Cardiac muscle cell (in vitro differentiated cells and primary cell): ENCODE measurements at places on chromosomes 7 and 10. TPM values are rescaled to one million over a fixed set of nuclear protein-coding genes. Genes with fewer than 3 reads are reported as not detected.

- peak; percentile 69 for DNase-seq
Measured at GRCh38 chr10:23412223-23412622, 26.7 kb upstream of the OTUD1 start.

GRCh38 chr7:17965603-17966002 is 25.3 kb upstream of the SNX13 start:
- peak; percentile 21 for DNase-seq

GRCh38 chr10:43386549-43386948 is 15.1 kb downstream of the FXYD4 start:
- DNase-seq, result no peak

GRCh38 chr7:43615558-43616145 is 32.7 kb downstream of the STK17A start:
- no peak for DNase-seq

DNA sequence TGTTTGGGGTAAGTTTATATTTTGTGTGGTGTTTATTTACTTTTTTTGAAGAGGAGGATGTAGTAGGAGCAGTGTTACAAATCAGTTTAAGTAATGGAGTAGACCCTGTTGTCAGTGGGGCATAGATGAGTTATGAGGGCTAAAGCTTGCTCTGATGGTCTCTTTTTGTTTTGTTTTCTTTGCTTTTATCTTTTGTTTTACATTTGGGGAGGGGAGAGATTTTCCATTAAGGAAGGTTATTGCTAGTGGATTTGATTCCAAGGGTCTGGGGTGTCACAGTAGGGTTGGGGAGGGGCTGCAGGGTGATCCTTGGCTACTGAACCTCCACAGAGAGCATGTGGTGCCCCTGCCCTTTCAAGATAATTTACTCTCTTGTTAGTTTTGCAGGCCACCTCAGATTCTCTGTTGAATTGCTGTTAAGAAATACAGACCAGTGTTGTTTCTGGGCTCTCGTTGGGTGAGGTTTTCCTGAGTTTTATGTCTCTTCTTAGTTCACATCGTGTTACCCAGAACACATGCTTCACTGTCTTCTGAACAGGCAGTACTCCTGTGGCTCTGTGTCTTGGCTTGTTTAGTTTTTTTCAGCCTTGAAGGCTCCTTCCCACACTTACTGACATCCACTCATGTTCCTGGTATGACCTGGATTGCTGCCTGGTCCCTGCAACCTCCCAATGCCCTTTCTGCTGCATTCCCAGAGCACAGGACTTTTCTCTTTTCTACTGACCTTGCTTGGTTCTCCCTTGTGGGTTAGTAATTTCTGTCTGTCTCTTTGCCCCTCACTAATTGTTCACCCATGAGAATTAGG is 4.2 kb downstream of the KIFBP start:
- DNase-seq, result peak; percentile 90

DNA sequence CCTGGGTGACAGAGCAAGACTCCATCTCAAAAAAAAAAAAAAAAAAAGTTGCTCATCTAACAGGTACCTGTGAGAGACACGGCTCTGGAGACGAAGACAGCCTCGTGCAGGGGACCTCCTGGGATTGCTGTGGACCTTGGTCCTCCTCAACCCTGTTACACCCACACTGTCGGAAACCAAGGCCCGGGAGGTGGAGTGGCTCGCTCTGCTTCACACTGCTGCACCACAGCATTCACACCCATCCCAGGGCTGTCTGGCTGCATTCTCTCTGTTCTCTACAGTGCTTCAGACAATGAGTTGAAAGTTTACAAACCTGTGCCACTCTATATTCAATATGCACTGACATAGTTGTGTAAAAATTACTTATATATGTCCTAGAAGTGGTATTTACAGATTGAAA is 101.0 kb upstream of the TNS3 start:
- no peak for DNase-seq

DNA sequence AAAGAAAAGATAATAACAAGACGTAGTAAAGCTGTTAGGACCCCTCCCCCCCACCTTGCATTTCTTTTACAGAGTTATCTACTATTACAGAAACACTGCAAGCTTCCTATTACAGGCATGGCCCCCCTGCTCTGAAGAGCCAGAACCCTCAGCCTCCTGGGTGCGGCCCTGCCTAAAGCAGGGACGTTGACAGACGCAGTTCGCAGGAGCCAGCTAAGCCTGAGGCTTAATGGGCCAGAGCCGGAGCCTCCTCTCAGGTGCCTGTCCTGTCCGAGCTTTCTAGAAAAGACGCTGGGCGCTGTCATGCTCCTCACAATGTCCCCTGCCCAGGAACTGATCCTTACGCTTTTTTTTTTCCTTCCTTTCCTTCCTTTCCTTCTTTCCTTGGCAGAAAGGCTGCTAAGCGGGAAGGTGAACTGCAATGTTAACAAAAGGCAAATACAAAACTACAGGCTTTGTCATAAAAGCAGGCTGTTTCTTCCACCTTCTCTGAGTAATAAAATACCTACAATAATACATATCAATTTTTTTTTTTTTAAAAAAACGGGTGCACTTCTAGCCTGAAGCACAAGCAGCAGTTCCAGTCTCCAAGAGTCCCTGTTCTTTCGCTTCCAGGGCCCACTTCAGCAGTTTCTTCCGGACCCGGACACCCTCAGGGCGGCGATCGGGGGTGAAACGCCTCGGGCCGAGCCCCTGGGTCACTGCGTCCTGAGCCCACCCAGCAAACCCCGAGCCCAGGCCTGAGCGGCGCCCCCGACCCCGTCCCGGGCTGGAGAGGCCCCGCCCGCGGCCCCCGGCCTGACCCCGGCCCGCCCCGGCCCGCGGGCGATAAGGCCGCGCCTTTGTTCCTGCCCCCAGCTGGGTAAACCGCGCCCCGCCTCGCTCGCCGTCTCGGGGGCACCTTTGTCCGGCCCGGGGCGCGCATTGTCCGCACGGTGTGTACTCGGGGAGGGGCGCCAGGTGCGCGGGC is 11.2 kb downstream of the MNX1 start:
- DNase-seq, result no peak

- peak; percentile 20 for DNase-seq
Measured at GRCh38 chr10:32379950-32380551, 33.1 kb upstream of the EPC1 start.

DNA sequence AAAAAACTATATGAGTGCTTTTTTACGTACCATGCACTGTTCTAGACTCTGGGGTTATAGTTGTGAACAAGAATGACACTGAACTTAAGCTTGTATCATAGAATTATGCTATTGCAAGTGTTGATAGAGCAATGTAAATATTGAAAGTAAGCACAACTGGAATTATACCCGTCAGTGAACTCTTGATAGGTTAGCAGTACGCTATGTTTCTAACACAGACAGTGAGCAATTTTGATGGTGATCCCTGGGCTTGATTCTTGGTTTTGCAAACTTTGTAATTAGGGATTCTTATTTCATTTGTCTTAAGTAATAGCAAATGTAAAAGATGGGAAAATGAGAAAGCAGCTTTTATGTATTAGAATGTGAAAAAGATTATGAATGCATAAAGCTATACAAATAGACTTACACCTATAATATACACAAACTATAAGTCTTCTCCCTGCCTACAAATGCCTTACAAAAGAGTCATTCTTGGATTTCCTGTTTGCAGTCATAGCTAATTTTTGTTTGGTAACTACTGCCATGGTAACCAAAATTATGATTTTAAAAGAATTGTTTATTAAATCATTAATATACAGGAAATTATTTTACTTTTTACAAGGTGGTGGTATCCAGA is 6.7 kb downstream of the TES start:
- DNase-seq, result peak; percentile 53

DNA sequence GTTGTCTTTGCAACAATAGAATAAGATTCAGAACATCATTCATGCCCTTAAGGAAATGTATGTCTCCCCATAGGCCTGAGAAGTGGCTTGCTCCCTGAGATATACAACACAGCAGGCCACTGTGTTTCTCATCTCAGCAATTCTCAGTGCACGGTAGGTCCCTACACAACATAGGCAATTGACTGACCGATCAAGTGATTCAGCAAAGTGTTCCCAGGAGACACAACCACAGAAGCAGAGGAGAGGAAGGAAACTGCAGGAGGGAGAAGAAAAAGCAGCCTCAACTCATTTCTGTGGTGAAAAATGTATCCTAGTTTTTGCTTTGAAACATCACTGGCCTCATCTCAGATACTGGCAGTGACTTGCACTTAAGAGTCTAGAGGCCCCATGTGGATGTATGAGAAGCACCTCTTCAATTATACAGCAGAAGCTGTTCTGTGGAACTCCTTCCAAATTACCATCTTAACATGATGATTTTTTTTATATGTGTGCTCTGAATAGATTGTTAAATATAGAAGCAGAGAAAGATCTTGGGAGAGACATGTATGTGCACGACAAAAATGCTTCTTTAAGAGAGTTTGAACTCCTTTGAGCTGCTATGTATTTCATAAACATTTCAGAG is 306.8 kb downstream of the XPNPEP1 start:
- DNase-seq, result no peak

- DNase-seq, result no peak
Measured at GRCh38 chr10:51675088-51675487, 24.3 kb downstream of the CSTF2T start.

- DNase-seq, result no peak
Measured at GRCh38 chr10:131418681-131419080, 107.2 kb upstream of the TCERG1L start.

DNA sequence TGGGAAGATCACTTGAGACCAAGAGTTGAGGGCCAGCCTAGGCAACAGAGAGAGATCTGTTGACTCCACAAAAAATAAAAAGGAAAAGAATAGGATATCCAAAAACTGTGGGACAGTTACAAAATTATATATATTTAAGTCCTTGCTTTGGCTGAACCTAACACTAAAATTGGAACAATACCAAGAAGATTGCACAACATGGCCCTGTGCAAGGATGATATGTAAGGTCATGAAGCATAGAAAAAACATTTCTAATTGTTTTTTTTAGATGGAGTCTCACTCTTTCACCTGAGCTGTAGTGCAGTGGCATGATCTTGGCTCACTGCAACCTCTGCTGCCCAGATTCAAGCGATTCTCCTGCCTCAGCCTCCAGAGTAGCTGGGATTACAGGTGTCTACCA is 139.0 kb downstream of the TPST1 start:
- DNase-seq, result peak; percentile 87

GRCh38 chr7:166338-167060 is 25.9 kb upstream of the FAM20C start:
- no peak for DNase-seq

GRCh38 chr10:74892839-74893238 is 66.4 kb downstream of the KAT6B start:
- DNase-seq, result no peak

GRCh38 chr10:48231178-48231577 is 43.3 kb downstream of the FRMPD2 start:
- no peak for DNase-seq

DNA sequence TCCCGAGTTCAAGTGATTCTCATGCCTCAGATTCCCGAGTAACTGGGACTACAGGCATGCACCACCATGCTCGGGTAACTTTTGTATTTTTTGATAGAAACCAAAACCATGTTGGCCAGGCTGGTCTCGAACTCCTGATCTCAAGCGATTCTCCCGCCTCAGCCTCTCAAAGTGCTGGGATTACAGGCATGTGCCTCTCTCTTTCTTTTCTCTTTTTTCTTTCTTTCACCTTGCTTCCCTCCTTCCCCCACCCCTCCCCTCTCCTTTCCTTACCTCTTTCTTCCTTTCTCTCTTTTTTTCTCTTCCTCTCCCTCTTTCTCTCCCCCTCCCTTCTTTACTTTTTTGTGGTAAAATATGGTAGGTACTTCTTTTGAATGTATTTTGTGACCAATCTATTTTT is 62.2 kb downstream of the ANKRD61 start:
- no peak for DNase-seq

DNA sequence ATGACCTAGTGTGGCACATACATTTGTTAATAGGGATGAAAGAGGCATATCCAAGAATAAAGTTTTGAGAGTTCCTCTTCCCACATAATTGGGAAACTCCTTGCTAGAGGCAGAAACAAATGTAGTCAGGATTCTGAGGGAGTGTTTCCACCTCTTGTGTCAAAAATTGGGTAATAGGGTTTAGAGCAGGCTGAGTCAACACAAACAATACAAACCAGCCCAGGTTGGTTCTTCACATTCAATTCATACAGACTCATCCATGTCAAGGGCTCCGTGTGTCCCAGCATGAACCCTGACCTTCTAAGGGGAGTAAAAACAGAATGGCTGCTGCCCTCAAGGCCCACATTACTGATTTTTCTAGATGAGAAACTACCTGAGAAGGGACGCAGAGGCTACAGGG is 75.3 kb downstream of the GLI3 start:
- DNase-seq, result no peak

DNA sequence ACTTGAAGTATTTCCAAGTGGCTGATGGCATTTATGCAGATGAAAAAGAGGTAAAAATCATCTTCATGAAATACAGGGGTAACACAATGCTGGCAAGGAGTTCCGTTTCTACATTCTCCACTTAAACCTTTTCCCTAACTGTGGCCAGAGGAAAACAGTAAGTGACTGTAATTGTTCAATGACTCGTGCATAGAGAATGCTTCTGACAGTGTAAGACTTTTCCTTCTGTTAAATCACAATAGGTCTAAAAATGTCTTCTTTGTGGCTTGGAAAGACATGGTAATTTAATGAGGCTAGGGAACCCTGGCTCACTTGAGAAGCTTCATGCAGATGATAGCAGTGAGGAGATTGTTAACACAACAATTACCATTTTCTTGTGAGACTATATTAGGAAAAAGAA is 50.3 kb upstream of the RSU1 start:
- peak; percentile 41 for DNase-seq

GRCh38 chr7:22861576-22861975 is 38.9 kb upstream of the TOMM7 start:
- no peak for DNase-seq

DNA sequence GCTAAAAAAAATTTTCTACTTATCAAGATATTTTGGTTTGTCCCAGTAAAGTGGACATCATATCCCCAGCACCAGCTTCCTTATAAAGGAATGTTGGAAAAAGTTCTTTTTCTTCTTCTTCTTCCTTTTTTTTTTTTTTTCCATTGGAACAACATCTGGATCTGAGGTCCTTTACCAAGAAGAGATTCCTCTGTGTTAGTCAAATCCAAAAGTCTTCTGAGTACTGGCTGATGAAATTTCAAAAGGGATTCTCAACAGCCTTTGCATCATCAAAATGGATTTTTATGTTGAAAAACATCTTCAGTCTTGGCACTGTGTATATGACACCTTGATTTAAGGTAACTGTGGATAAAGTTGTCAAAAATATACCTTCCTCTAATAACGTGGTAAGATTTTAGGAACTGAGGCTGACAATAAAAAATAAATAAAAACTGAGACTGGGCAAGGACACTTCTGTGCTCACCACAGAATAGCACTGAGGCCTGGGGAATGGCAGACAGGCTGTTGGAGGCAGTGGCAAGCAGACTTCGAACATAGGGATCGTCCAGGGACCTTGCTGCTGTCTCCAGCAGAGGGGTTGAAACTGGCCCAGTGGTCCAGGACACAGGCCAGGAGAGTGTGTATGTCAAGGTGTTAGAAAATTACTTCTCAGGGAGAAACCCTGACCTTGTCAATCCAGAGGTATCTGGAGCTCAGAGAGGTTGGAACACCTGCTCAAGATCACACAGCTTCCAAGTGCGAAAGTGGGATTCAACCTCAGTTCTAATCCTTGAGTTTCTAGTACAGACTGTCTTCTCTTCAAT is 130.4 kb downstream of the PTPN20 start:
- no peak for DNase-seq

The CRHR2 gene
- total RNA-seq, result 0.77 and 0.92 TPM in 2 replicates

The FAM20C gene
- total RNA-seq, result 15.0 and 15.7 TPM in 2 replicates

The PNLIPRP3 gene
- not detected in 2 replicates for total RNA-seq

The NKX6-2 gene
- total RNA-seq, result 0.09 and 0.56 TPM in 2 replicates

The CHRM2 gene
- 75.3 and 79.8 TPM in 2 replicates for total RNA-seq

The ARHGAP22 gene
- 3.2 and 4.9 TPM in 2 replicates for total RNA-seq

The SPDYE9 gene
- not detected in 2 replicates for total RNA-seq

The AVL9 gene
- 19.9 and 20.0 TPM in 2 replicates for total RNA-seq

The PROSER2 gene
- 17.3 and 20.7 TPM in 2 replicates for total RNA-seq

The CCL24 gene
- not detected in 2 replicates for total RNA-seq

The CPED1 gene
- 0.95 and 3.2 TPM in 2 replicates for total RNA-seq
